Dermis blood vessel endothelial cell (primary cell): ENCODE measurements at places on chromosomes 11 and 22. TPM values are rescaled to one million over a fixed set of nuclear protein-coding genes. Genes with fewer than 3 reads are reported as not detected.

GRCh38 chr11:47723041-47723440, 7.9 kb upstream of the AGBL2 start:
- DNase-seq = no peak

GRCh38 chr11:72308226-72309073, 64.5 kb upstream of the PHOX2A start:
- peak; percentile 86 for DNase-seq

Gene APOBEC3H
- not detected in 2 replicates for total RNA-seq

DNA sequence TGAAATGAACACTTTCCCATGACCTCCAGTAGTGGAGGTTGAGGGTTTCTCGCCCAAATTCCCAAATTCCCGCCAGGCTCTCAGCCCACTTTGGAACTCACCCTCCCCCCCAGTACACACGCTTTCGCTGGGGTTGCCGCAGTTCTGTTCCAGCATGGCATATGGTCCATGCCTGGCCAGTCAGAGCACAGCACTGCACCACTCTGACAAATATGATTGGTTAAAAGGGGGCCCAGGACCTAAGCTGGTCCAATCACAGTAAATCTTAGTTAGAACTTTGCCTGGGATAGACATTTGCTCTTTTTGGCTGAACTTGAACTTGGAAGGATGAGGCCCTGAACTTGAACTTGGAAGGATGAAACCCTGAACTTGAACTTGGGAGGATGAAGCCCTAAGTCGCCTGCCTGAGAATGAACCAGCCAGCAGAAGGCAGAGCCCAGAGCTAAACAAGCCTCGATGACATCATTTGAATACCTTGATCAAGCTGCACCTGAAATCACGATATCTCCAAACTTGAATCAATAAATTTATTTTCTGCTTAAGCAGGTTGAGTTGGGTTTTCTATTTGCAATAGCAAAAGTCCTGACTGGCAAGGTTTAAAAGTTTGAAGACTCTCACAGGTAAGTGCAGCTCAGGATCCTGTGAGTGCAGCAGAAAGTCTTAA, 12.6 kb upstream of the SSTR3 start:
- no peak for DNase-seq

DNA sequence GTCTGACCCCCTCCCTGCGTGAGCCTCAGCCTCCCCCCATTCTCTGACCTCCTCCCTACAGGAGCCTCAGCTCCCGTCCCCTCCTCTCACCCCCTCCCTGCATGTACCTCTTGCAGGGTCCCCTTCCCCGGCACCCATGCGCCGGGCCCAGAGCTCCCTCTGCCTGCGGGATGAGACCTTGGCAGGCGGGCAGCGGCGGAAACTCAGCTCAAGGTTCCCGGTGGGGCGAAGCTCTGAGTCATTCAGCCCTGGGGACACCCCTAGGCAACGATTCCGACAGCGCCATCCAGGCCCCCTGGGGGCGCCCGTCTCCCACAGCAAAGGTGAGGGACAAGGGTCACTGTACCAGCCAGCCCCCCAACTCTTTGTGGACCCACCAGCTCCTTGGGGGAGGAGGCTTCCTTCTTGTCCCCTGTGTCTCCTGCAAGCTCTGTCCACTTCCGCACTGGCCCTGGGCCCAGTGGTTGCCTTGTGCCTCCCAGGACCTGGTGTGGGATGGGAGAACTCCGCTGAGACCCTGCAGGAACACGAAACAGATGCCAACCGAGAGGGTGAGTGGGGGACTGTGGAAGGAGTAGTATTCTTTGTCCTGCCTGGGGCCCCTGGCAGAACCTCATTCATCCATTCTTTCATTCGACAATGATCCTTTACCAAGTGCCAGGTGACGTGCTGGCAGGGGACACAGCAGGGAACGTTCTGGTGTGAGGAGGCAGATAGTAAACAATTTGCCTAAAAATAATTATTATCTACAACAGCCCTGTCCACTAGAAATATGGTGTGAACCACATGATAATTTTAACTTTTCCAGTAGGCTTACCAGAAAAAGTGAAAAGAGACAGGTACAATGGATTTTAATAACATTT, 3.7 kb upstream of the RPS6KA4 start:
- peak; percentile 89 for DNase-seq

Gene PNPLA2
- 41.4 and 76.9 TPM in 2 replicates for total RNA-seq

Gene MAJIN
- 0.17 TPM in 1 of 2 replicates, not detected in the other for total RNA-seq

DNA sequence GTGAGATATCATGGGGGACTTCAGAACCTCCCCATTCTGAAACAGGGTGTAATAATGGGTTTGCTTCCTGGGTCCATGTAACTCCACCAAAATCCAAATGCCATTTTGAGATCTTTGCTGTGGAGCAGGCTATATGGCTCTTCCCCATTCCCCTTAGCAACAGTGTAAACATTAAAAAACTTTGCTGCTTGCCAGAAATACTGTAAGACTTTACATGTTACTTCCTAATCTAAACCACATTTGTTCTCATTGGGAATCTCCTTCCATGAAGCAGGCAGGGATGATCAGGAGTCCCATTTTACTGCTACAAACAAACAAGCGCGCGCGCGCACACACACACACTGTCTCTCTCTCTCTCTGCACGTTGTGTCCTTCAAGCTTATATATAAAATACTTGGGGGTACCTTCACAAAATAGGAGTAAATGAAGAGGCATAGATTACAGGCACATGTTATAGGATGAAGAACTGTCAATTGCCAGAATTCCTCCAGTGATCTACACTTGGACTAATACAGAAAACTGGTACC, 86.5 kb downstream of the ANO3 start:
- no peak for DNase-seq

DNA sequence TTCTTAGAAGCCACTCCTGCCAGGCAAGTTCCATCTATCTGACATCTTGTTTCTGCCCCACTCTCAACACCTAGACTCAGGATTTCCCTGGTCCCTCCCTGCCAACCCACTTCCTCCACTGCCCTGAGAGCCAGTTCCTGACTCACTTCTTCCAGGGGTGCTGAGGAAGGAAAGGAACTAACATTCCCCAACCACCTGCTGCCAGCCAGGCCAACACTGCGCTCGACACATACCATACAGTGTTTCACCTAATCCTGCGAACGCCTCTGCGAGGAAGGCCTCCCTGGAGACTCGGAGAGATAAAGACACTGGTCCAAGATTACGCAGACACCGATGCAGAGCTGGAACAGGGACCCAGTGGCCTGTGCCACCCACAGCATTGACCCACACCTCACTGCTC, 40.2 kb downstream of the MICAL3 start:
- peak; percentile 59 for DNase-seq

Gene KCNE3
- total RNA-seq = 1.1 and 1.5 TPM in 2 replicates

DNA sequence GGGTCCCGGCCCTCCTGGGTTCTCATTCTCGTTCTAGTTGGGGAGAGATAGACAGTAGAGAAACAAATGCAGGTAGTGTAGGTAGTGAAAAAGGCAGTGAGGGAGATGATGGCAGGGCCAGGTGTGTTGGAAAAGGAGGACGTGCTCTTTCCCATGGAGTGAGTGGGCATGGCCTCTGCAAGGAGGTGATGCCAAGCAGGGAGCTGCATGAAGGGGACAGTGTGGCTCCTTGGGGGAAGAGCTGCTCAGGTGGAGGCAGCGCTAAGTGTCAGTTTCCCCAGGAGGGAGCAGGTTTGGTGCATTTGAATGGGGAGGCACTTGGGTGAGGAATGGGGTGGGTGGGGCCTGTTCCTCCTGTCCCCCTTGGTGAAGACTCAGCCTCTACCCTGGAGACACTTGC, 22.2 kb downstream of the MCM5 start:
- no peak for DNase-seq

DNA sequence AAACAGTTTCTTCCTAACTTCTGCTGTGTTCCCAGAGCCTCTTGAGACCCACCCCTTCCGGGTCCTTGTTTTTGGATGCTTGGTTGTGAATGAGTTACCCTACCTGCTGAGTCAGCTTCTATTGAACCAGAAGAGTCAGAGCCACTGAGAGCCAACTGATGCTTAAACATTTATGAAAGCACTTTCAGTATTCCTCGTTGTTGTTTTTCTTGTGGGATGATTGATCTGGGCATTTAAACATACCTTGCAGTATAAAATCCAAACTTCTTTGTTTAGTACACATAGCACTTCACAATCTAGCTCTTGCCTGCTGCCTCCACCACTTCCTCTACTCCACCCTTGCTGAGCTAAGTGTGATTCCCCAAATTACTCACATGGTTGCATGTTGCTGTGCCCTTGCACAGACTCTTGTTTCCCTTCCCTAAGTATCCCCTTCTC, 5.5 kb downstream of the PRSS23 start:
- DNase-seq = peak; percentile 35

Gene WNT7B
- total RNA-seq = not detected in 2 replicates

Gene ROM1
- 5.4 and 5.6 TPM in 2 replicates for total RNA-seq

- DNase-seq = no peak
Measured at GRCh38 chr11:85695546-85695945, 9.6 kb upstream of the CCDC89 start.

DNA sequence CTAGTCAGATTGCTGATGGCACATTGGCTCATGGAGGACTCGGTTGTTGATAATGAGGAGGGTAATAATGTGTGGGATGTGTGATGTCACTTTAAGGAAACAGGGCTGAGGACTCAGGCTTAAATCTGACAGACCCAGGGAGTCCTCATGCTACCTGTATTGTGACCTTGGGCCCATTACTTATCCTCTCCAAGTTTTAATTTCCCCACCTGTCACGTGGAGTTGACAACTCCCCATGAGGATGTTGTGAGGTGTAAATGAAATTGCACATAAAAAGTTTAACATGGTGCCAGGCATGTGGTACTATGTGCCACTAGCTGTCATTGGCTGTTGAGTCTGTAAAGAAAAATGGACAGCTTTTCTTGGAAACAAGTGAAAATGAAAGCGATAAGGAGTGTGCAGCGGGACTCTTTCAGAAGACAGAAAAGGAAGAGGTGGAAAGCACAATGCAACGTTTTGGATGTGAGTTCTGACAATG, 15.3 kb downstream of the IL10RA start:
- DNase-seq = no peak

GRCh38 chr11:356610-357009, 12.7 kb upstream of the B4GALNT4 start:
- no peak for DNase-seq

DNA sequence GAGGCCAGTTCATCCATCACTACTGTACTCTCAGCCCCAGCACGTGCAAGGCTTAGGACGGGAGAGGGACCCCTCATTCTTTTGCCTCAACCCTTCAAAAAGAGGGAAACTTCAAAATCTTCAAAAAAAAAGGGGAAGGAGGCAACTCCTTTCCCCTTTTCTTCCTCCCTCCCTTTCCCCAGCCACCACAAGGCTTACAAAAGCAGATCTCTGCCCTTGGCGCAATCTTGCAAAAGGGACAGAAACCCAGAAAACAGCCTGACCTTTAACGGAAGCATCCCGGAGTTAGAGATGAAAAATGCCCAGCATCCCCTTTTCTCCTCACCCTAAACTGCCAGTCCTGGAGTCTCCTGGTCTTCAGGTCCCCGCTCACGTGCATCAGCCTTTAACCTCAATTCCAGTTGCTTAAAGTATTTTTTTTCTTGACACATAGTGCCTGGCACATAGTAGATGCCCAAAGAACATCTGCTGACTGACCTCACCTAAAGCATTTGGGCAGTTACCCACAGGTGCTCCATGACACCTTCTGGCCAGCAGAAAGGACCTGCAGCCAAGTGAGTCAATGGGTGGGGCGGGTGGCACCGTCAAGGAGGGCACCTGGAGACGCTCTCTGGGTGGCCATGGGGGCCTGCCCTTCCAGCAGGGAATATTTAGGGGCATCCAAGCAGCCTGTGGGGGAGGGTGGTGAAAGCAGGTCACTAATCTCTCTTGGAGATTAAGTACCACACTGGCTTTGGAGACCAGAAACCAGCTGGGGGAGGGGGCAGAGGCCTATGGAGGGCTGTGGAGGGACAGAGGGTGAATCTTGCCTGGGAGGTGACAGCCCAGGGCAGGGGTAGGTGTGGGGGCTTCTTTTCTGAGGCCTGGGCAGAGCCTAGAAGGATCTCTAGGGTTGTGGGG, 16.3 kb downstream of the NECTIN1 start:
- DNase-seq = no peak

GRCh38 chr11:93512073-93512475, 31.1 kb downstream of the SMCO4 start:
- DNase-seq = no peak

Gene WT1
- not detected in 2 replicates for total RNA-seq

GRCh38 chr11:47495856-47496217, 46.9 kb upstream of the RAPSN start:
- no peak for DNase-seq

DNA sequence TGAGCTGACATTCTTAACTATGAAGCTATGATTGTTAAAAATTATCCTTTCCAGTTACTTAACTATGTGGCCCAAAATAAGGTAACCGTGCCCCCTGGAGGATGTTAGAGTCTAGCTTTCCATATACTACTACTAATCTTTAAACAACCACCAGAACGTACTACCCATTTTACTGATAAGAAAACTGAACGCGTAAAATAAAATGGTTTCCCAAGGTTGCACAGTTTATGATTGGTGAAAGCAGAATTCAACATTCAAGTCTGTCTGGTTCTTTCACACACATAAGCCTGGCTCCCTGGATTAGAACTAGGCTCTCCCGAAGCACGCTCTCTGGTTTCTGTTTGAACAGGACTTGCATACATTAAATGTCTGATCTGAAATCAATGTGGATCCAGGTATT, 437.8 kb upstream of the CCDC90B start:
- peak; percentile 59 for DNase-seq

GRCh38 chr22:25413620-25414019, 150.9 kb upstream of the GRK3 start:
- DNase-seq = no peak

Gene PSMA1
- 137 and 177 TPM in 2 replicates for total RNA-seq

DNA sequence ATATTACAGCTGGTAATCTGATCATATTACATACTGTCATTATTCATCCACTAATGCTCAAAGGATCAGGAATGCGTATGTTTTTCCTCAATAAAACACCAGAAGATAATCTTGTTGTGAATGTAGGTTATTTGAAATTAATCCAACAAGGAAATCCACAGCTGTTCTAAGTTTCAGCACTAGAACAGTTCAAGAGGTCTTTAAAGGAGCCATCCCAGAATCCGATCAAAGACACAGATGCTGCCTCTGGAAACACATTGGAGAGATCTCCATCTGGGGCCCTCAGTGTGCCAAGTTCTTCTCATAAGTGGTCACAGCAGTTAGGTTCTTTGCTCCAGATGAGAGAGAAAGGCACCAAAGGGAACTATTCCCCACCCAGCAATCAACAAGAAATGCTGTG, 1955.1 kb upstream of the RAG2 start:
- DNase-seq = no peak

DNA sequence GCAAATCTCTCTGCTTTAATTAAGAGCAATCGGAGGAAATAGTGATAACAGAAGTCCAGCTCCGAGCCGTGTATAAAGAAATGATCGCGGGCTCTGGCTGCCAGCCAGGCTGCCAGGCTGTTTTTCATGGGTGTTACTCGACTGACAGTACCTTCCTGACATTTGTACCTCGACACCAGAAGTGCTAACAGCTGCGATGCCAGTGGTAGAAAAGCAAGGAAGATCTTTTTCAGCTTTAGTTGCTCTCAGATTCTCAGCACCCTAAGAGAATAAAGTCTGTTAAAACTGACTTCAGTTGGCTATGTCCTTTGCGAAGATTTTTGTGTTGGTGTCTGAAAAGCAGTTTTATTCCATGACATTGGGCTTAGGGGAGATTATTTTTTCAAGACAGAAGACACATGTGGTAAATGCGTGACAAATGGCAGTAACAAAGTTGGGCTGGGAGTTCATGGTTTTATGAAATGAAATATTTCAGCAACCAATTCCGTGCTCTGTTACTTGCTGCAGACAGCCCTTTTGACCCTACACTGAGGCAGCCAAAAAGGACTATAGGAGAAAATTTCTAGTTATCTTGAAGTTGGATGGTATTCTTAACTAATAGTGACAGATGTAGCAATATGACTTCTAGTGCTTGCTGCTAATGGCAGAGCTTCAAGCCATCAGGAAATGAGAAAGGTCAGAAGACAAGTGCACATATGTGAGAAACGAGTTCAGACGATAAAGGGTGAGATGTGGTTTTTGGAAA, 296.2 kb downstream of the CNTN5 start:
- DNase-seq = no peak
